ENCODE measurements at places on chromosomes 2 and 18.

- DNase-seq: no peak
These were observed 41.5 kb upstream of the TANK start for GRCh38 chr2:161118722-161119121.

- no peak for DNase-seq
These were observed 371.2 kb downstream of the INSIG2 start for GRCh38 chr2:118459426-118459825.

- no peak for DNase-seq
These were observed 376.5 kb downstream of the TMEM182 start for GRCh38 chr2:103138123-103138901.

- DNase-seq: no peak
These were observed 131.0 kb upstream of the SRD5A2 start for GRCh38 chr2:31711737-31712136.

DNA sequence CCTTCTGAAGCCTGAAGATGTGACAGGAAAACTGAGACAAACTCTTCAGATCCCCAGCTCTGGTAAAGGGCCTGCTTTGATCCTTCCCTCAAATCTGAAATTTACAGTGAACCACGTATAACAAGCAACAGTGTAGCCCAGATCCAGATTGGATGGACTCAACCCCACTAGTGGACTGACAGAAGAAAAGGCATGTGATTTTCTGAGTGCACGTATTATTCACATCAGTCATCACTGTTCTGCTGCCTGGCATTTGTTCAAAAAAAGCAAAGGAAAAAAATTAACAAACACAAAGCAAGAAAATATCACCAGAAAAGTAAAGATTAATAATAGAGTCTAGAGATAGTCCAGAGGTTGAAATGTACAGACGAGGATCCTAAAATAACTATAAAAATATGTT lies 87.6 kb downstream of the CYRIA start:
- DNase-seq: no peak

GRCh38 chr18:47899107-47899840 lies 31.2 kb downstream of the SMAD2 start:
- no peak for DNase-seq

DNA sequence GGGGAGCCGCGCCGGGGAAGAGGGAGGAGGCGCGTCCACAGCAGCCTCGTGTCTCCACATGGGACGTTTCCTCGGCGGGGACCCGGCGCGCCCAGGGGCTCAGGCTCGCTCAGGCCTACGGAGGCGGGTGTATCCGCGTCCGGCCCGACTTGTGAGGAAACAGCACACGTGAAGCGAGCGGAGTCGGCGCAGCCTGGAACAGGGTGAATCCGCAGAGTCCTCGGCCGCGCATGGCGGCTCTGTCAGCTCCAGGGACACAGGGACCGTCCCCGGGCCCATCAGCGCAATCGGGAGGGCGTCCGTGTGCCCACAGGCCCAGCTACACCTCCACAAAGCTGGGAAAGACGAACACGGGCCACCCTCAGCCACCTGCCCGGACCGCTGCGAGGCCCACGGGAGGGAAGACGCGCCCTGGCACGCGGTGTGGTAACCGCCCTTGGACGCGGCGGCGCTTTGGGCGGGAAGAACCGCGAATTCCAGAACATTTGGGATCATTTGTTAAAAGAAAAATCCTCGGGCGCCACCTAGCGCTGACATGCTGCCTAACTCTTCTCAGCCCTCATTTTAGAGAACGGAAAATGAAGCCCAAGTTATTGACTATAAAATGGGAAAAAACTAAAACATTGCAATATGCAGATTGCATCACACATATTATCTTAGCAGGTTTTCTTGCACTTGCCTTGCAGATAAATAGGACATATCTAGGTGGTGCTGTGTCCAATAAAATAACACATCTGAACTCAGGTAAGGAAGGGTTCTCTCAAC lies 40.4 kb downstream of the TMEM18 start:
- peak; percentile 36 for DNase-seq

- no peak for DNase-seq
These were observed 6.1 kb upstream of the DNMT3A start for GRCh38 chr2:25347846-25348245.

Measured in hypothalamus (tissue), 51 donors.